Ascending aorta (tissue), 2 donors: ENCODE measurements at places on chromosomes 4 and X. TPM values are rescaled to one million over a fixed set of nuclear protein-coding genes. Genes with fewer than 3 reads are reported as not detected.
A peak's percentile ranks its signal among the peaks of the same experiment; 100 is the strongest.

GRCh38 chrX:40094041-40094899 is 3.5 kb downstream of the BCOR start:
- H3K27ac ChIP-seq: peak overlapping the region; percentile 67
- no peaks in the 10 kb centered on the region for H3K36me3 ChIP-seq
- H3K4me1 ChIP-seq: peaks cover 2% of the 10 kb centered on the region
- DNase-seq: no peak
- peak overlapping the region; percentile 74 for H3K4me3 ChIP-seq
- no peaks in the 10 kb centered on the region for H3K27me3 ChIP-seq

DNA sequence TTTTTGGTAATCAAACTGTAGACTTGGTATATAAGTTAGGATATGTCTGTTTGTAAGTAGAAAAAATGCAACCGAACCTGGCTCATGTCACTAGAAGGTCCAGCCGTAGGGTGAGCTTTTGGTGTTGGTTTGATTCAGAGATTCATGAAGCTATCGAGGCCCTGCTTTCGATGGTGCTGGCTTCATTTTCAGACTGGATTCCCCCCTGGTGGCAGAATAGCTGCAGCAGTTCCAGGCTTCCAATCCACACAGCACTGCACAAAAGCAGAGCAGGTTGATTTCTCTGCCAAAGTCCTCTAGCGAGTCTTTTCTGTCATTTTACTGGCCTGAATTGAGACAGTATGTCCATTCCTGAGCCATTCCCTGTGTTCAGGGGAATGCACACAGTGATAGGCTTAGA is 33.1 kb downstream of the PDK3 start:
- peaks cover 10% of the 10 kb centered on the region for H3K36me3 ChIP-seq
- no peak for DNase-seq
- peak overlapping the region; percentile 52 for H3K27ac ChIP-seq
- H3K4me1 ChIP-seq: no peaks in the 10 kb centered on the region

DNA sequence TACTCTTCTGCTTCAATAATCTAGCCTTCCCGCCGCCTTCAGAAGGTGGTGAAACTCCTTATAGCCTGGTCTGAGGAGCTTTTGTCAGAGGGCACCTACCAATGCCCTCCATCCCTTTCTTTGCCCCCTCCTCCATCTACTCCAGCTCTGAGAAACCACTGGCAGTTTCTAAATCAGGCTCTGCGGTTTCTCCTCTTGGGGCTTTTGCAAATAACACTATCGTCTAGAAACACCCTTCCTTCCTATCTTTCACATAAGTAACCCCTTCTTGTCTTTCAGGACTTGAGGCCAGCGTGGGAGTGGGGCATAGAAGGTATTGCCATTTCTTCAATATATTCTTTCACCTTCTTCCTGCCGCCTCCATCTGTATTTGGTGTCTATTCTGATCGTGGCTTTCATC is 1.2 kb upstream of the EFHC2 start:
- H3K27ac ChIP-seq: no peak overlapping the region
- DNase-seq: no peak
- H3K27me3 ChIP-seq: no peaks in the 10 kb centered on the region
- no peaks in the 10 kb centered on the region for H3K36me3 ChIP-seq
- no peak overlapping the region for H3K4me3 ChIP-seq
- no peaks in the 10 kb centered on the region for H3K4me1 ChIP-seq

DNA sequence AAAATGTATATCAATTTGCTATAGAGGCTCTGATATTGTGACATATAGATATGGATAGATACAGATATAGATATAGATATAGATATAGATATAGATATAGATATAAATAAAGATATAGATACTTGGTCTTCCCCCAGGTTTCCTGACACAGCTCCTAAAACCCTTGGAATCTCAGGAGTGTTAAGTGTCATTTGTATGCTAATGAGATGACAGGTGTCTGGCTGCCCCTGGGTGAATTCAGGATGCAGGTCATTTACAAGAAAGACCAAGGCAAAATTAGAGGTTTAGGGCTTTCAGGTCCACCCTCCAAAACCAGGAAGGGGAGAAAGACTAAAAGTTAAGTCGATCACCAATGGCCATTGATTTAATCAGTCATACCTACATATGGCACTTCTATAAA is 1034.8 kb downstream of the PDHA2 start:
- no peak for DNase-seq
- no peak overlapping the region for H3K4me3 ChIP-seq
- no peaks in the 10 kb centered on the region for H3K36me3 ChIP-seq
- H3K4me1 ChIP-seq: no peaks in the 10 kb centered on the region
- no peaks in the 10 kb centered on the region for H3K27me3 ChIP-seq

DNA sequence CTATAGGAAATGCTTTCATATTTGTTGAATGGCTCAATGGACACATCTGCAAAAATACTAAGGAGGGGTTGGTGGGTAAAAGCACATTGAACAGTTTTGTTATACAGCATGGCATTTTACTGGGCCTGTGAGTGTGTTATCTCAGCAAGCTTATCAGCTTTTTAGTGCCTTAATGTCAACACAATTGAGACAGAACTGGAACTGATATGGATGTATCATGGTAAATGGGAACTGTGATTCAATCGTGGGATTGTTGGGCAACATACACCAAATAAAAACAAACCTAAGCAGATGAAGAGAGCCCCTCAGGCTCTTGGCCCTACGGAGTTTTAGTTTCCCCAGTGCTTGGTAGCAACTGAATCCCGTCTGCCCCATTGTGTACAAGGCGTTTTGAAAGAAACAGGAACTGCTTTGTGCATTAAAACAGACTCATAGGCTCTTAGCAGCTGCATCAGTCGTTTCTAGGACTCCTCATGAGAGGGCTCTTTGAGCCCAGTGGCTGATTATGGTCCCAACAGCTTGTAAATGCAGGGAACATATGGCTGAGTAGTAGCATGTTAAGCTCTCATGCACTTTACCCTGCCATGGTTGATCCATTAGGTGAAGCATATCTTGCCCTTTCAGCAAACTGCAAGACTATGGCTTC is 7.3 kb downstream of the GPR119 start:
- no peaks in the 10 kb centered on the region for H3K36me3 ChIP-seq
- no peak overlapping the region for H3K4me3 ChIP-seq
- H3K27ac ChIP-seq: no peak overlapping the region

GRCh38 chr4:157075811-157076577 is at the start of gene GLRB:
GLRB (plus strand) TSS chr4:157076150; CDS start chr4:157078025, 1,875 bp downstream.
- no peak for DNase-seq
- H3K27ac ChIP-seq: peak within 1 kb of the TSS; percentile 33
- no peaks in the 10 kb centered on the region for H3K36me3 ChIP-seq

DNA sequence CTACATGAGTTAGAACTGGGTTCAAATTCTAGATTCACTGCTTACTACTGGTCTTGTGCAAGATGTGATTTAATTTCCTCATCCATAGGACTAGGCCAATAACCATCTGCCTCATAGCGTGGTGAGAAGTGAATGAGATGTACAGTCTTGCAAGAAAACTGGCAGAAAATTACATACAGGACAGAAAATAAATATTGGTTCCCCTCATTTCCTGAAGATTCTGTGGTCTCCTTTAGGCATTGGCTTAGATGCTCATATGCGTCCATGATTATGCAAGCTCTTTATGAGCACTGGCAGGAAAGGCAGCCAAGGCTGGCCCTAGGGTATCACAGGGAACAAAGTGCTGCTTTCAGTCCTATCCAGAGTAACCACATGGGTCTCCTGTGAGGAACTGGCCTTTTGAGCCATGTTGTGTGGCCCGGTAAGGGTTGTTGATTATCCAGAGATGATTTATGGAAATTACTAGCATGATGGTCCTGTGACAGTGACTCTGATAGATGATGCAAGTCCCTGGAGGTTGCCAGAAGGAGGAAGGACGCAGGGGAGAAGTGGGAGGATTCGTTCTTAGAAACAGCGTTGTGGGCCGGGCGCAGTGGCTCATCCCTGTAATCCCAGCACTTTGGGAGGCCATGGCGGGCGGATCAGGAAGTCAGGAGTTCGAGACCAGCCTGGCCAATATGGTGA is 9.9 kb upstream of the MOB1B start:
- H3K27ac ChIP-seq: no peak overlapping the region
- DNase-seq: peak; percentile 72
- no peaks in the 10 kb centered on the region for H3K4me1 ChIP-seq
- no peaks in the 10 kb centered on the region for H3K27me3 ChIP-seq
- H3K4me3 ChIP-seq: no peak overlapping the region

The GLOD5 gene
- not detected for total RNA-seq

The CTAG2 gene
- not detected for total RNA-seq

The ABCE1 gene
- total RNA-seq: 43.7 TPM
